ENCODE measurements at places on chromosomes 16 and 17.

DNA sequence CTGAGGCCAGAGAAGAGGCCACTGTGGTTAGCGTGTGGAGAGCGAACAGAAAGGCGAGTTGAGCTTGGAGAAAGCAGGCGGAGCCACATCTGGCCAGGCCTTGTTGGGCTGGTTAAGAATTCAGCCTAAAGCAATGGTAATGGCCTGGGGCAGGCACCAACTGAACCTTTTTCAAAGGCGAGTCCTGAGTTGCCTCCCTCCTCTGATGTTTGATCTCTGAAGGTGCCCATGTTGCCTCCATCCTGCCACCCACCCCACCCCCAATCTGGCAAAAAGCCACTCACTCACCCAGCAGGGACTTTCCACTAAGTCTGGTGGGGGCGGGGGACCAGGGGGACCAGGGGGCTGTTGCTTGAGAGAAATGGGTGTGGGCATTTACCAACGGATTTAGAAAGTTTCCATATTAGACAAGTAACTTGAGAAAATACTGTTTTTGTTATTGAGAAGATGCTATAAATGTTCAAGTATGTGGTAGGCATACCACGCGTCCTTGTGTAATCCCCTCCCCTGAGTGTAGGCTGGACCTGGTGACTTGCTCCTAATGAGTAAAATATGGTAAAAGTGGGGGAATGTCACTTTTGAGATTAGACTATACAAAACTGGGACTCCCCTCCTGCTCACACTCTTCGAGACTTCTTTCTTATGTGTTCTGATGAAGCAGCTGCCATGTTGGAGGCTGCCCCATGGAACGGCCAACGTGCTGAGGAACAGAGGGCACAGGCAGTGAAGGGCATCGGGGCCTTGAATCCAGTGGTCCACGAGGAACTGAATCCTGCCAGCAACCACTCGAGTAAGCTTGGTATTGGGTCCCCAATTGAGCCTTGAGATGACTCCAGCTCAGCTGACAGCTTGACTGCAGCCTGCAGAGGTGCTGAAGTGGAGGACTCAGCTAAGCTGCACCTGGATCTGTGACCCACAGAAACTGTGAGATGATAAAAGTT, 29.9 kb upstream of the TNS4 start:
- peak; percentile 80 for DNase-seq

DNA sequence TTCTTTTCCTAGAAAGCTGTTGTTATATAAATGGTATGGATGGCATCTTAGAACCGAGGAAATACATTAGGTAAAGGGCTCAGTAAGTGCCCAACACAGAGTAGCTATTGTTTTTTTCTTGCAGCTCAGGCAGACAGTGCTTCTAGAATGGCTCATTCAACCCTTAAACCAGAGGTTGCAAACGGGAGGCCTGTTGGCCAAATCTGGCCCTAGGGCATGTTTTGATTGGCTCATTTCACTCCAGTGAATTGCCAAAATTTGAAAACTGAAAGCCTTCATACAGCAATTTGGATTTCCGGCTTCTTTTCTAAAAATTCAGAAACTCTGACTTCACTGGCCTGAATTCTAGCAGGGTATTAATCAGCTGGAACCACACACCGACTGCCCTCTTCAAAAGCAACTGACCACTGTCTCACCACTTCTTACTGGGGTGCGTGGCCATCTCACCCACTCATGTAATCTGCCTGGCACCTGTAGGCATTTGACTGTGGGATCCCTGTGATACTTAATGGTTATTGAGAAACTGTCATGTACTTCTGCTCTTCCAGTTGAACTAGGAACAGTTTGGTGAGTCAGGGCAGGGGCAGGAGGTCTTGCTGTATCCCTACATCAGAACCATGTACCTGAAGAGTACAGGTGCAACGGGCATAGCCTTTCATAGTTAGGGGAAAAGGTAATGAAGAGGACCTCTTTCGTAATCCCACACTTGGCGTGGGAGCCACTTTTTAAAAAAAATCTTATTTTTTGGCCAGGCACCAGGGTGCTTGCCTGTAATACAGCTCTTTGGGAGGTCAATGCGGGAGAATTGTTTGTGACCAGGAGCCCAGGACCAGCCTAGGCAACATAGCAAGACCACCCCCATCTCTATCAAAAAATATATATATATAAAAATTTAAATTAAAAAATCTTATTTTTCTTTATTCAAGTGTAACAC, 53.6 kb upstream of the SCNN1B start:
- DNase-seq: no peak

DNA sequence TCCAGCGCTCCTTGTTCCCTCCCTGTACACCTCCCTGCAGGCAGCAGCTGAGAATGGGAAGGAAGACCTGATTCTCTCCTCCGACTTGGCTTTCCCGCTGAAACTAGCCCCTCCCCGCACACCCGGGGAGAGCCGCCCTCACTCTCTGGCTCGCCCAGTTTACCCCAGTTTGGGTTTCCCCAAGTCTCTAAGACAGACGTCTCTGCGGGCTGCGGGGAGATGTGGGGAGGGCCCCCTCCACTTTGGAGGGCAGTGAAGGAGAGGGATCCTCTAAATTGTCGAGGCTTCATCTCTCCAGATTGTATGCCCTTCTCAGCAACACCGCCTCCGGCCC, 797 bp downstream of the GRB7 start:
- DNase-seq: peak; percentile 62

DNA sequence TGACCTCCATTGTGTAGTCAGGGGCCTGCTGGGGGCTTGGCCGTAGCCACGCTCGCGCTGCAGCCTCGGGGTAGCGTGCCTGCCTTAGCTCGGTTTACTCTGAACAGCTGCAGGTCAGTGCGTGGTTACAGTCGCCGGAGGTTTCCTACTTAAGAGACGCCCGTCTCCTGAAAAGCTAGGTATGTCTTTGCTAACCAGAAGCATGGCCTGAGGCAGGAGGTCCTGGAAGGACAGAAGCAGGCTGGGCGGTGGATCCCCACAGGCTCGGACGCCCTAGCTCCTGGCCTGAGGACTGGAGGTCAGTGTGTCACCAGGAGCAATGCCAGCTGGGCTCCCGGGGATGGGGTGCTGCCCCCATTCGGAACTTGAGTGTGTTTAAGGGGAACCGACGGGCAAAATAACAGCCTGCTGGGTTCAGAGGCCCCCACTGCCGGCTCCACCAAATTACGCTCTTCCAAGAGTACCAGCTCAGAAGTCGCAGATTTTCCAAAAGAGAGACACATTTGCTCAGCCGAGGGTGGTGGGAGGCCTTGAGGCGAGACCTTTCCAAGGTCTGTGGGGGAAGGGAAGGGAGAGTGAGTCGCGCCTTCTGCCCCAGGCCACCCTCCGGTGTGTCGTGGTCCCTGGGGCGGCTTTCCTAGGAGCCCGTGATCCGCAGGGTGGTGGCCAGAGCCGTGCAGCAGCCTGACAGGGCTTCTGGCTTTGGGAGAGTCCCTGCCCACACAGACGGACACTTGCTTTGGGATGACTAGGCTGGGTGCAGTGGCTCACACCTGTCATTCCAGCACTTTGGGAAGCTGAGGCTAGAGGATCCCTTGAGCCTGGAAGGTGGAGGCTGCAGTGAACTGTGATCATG, 3.9 kb upstream of the GNG13 start:
- DNase-seq: no peak

GRCh38 chr16:70444249-70445063, 5.6 kb upstream of the ST3GAL2 start:
- DNase-seq: no peak

DNA sequence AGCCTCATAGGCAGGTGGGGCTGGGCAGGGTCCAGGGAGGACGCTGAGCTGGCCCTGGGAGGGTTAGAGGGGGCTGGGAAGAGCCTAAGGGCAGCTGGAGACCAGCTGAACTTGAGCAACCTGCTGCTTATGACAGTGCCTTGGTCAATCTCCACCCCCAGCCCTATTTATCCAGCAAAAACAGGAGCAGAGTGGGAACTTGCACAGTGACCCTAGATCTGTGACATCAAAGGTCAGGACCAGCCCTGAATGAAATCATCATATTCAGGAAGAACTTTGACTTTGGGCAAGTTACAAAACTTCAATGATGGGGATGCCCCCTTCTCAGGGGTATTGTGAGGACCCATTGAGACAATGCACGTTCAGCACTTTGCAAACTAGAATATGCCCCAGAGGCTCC, 9.4 kb downstream of the CD300LF start:
- no peak for DNase-seq

DNA sequence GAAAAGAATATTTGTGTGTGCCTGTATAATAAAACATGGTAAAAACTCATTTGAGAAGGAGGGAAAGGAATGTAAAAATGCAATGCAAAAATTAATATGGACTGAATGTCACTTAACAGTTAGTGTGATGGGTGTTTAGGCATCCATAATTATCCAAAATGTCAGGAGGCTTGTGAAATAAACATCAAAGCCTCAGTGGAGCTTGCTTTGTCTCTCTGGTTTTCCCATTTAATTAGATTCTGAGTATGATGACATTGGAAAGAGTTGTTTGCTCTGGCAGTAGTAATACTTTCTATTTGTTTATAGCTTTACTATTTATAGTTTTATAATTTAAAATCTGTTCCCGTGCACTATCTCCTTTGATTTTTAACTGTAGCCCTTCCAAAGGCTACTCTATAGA, 51.9 kb downstream of the CNTNAP4 start:
- no peak for DNase-seq

- DNase-seq: no peak
Observed at GRCh38 chr16:20612551-20613480, 36.6 kb upstream of the ACSM2B start.

DNA sequence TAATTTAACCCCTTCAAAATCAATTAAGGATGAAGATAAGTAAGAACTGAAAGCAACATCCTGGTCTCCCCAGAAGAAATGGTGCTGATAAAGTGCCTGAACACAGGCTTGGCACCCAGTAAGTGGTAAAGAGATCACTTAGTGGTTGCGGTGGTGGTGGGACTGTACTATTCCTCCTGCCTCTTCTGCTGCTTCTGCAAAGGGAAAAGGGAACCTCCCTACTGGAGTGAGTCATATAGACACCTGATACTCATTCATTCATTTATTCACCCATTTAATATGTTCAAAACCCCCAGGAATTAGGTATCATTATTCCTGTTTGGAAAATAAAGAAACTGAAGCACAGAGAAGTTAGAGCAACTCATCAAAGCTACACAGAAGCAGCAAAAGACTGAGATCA, 60.6 kb downstream of the CDYL2 start:
- DNase-seq: no peak

DNA sequence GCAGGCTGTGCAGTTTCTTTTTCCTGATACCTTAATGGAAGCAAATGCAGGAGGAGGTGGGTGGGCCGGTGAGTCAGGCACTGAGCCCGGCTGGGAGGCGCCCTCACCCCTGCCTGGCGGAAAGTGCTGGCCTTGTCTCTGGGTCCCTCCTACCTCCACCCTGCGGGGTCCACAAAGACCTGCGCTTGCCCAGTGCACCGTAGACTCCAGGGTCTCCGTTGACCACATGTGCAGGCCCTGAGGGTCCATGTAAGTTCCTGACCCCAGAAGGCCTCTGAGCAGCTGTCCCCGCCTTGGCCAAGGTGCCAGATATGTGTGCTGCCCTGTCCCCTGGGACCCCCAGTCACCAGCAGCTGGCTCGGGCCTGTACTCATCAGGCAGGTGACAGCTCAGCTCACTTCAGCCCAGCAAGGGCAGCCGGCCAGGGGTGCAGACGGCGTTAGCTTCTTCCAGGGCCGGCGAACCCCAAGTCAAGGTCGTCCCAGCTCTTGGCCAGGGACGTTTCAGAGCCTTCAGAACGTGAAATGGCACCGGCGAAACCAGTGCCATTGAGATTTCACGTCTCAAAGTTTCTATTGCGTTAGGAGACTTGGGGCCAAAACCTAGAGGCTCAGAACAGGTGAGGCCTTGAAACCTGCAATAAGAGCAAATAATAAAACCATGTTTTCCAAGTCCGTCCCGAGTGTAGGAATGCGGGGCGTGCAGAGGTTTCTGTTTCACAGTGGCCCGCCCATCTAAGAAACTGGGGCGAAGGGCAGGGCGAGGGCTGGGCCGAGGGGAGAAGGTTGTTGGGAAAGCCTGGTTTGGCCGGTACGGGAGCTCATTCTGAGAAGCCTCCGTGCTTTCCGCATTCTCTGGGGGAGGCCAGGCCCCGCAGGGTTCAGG, 12.1 kb downstream of the METRNL start:
- DNase-seq: no peak

GRCh38 chr17:39235555-39236449, 10.1 kb upstream of the STAC2 start:
- peak; percentile 69 for DNase-seq

- peak; percentile 88 for DNase-seq
Observed at GRCh38 chr16:27401768-27402568, at the start of gene IL21R. Gene IL21R, plus strand, starts transcription at chr16:27402174. Its CDS starts 27,898 bp downstream, at chr16:27430072.

DNA sequence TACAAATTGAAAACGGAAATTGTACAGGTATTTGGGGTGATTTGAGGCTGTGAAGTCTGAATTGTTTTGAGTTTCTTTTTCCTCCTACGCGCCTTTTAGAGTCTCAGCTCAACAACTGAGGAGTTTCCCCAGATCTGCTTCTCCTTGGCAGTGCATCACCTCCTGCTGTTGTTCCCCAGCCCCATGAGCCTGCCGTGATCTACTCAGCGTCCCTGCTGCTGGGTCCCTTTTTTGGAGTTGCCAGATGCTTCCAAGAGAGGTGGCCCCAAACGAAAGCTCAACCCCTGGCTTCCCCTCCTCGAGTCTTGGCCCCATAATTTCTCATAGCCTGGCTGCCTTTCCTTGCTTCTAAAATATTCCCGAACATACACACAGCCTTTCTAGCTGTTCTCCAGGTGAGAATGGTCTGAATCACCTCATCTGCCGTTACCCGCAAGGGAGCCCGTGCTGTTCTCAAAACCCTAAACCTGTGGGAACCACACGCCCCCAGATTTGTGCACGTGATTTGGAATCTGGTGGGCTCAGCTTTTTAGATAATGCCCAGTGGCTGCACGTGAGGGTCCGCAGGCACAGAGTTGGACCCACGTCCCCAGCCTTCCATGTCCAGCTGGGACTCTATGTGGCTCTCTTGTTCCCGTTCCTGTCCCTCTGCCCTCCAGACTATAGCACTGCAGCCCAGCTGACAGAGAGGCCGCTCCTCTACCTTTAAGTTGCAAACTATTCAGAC, 179.1 kb upstream of the CHMP6 start:
- DNase-seq: no peak

DNA sequence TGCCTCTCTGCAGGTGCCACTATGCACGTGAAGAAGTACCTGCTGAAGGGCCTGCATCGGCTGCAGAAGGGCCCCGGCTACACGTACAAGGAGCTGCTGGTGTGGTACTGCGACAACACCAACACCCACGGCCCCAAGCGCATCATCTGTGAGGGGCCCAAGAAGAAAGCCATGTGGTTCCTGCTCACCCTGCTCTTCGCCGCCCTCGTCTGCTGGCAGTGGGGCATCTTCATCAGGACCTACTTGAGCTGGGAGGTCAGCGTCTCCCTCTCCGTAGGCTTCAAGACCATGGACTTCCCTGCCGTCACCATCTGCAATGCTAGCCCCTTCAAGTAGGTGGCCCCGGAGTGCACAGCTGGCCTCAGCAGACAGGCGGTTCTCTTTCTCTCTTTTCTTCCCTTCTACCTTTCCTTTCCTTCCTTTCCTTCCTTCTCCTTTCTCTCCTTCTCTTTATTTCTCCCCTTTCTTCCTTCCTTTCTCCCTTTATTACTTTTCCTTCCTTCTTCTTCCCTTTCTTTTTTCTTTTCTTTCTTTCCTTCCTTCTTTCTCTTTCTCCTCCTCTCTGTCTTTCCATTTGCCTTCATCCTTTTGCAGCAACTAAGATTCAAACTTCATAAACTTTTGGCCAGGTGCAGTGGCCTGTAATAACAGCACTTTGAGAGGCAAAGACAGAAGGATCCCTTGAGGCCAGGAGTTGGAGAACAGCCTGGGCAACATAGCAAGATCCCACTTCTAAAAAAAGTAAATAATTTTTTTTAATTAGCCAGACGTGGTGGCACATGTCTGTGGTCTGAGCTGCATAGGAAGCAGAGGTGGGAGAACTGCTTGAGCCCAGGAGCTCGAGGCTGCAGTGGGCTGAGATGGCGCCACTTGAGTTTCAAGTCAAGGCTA, 46.7 kb downstream of the SCNN1B start:
- no peak for DNase-seq

- no peak for DNase-seq
Observed at GRCh38 chr17:14871921-14872320, 393.2 kb downstream of the PMP22 start.

Data from CD4-positive, alpha-beta T cell treated with Interleukin-1 beta for 1 hour (primary cell).